CD4-positive, alpha-beta T cell treated with Interleukin-4 for 1 hour (primary cell): ENCODE measurements at places on chromosomes 6 and 20.

DNA sequence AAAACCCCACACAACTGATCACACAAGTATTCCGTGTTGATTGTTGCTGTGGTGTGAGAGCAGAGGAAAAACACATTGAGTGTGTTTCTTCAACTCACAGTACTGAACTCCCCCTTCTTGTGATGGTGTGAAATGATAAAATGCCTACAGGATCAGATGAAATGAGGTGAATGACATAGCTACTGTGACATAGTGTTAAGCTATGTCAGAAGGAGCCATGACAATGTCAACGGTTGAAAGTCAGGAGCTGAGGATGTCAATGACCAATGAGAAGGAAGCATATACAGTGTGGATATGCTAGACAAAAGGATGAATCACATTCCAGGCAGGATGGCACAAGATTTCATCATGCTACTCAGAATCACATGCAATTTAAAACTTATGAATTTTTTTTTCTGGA lies 38.8 kb downstream of the WASF1 start:
- DNase-seq: no peak

GRCh38 chr20:62138204-62138543 lies 5.0 kb downstream of the PSMA7 start:
- no peak for DNase-seq

- no peak for DNase-seq
These were observed 118.1 kb downstream of the RWDD2A start for GRCh38 chr6:83311231-83311630.

- DNase-seq: no peak
These were observed 619.0 kb downstream of the FRK start for GRCh38 chr6:115441651-115442050.

DNA sequence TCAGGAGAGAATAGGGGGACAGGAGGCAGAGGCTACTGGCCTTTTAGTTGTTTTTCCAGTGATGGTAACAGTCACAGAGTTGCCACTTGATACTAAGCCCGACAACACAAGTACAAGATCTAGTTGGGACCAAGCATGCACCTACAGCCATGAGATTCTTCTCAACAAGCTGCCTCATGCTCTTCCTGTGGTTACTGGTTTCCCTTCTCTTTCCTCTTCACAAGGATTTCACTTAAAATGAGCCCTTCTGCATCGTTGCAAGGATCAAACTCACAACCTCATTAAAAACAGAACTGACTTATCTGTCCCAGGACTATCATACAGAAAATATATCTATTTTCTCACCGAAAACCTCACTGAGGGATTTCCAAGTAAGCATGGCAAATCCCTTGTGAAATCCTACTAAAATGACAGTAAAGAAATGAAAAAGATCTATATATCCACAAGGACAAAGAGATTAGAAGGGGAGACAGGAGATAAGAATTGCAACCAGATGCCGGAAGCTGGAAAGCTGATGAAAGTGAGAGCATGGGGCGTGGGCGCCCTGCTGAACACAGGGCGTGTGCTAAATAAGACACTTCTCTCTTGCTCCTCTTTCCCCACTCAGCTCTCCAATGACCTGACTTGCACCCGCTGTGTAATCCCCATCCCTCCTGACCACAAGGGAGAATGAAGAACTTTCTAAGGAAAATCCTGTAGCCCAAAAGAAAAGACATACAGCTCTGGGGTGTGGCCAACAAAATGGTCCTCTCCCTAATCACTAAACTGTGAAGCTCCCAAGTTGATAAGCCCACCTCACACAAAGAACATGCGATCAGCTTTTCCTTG lies 13.4 kb downstream of the MTFR2 start:
- DNase-seq: no peak

GRCh38 chr6:53437557-53438202 lies 88.9 kb upstream of the ELOVL5 start:
- peak; percentile 36 for DNase-seq

GRCh38 chr20:57594092-57594951 lies 25.9 kb downstream of the ZBP1 start:
- peak; percentile 43 for DNase-seq

DNA sequence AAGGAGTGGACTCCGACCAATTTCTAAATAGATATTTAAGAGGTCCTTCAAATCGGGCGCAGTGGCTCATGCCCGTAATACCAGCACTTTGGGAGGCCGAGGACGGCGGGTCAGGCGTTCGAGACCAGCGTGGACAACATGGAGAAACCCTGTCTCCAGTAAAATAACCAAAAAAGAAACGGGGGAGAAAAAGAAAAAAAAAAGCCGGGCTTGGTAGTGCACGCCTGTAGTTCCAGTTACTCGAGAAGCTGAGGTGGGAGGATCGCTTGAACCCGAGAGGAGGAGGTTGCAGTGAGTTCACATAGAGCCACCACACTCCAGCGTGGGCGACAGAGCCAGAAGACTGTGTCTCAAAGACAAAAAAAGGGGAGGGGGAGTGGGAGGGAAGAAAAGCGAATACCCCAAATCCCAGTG lies 53.3 kb upstream of the HFE start:
- DNase-seq: no peak

DNA sequence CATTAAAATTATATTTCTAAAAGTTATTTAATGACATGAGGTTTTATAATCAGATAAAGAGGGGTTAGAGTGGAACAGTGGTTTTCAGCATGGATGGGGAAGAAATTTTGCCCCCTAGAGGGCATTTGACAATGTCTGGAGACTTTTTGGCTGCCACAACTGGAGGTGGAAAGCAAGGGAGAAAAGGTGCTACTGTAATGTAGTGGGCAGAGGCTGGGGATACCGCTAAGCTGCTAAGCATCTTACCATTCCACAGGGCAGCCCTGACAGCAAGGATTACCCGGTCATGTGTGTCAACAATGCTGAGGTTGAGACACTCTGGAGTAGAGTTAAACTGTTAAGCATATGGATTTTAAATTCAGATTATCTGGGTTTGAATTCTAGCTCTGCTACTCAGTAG lies 52.9 kb upstream of the FABP7 start:
- DNase-seq: no peak

- no peak for DNase-seq
These were observed 70.8 kb upstream of the SASH1 start for GRCh38 chr6:148271711-148272439.

GRCh38 chr20:62872184-62872847 lies 10.7 kb upstream of the TCFL5 start:
- no peak for DNase-seq

DNA sequence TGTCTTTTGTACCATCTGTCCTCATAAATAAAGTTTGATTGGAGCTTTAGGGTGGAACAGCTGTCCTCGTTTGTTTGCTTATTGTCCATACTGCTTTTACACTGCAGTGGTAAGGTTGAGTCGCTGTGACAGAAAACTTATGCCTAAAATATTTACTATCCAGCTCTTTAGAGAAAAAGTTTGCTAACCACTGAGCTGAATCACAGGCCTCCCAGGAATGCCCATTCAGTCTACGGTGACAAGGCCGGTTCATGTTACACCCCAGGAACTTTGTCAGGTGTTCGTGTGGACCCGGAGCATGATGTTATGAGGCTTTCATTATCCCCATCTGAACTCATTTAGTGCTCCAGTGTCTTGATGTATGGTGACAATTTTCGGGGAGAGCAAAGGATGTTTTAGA lies 401.1 kb downstream of the SAMD5 start:
- DNase-seq: no peak
